ENCODE measurements at places on chromosomes 6 and 20.

DNA sequence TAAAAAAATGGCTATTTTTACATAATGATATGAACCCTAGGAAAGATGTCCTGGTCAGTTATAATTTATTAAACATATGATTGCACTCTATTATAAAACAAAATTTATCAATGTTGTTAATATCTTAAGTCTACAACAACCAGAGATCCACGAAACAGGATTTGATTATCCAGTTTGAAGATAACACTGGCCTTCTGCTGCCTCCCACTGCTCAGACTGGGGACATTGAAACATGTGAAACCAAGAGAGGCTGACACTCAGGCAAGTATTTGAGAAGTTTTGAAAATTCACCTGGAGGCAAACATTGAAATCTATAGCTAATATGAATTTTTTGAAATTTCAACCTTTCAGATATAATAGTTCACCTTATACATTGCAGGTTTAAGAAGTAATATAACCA lies 219.3 kb upstream of the HSF2 start:
- DNase-seq: no peak

DNA sequence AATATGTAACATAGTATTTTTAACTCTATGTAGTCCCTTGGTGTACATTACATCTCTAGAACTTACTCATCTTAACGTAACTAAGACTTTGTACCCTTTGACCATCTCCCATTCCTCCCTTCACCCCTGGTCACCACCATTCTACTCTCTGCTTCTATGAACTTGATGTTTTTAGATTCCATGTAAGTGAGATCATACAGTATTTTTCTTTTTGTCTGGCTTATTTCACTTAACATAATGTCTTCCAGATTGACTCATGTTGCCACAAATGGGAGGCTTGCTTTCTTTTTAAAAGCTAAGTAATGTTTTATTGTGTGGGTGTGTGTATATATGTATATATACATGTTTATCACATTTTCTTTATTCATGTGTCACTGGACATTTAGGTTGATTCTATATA lies 55.8 kb downstream of the TMEM200A start:
- no peak for DNase-seq

DNA sequence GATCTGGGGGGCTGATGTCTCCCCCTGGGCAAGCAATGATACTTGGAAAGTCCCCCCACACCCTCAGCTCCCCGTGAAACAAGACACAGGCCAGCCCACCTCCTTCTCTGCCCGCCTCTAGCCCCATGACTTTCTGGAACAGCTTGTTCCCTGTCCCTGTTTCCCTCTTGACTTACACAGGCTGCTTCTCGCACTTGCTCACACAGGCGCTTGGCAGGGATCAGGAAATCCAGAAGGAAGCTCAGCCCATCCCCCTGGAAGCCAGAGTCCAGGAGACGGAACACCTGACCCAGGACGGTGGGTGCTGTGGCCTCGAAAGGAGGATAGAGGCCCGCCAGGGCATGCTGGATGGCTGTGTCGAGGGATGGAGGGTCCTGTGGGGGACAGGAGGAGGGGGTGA lies 14.8 kb downstream of the KIAA1755 start:
- DNase-seq: peak; percentile 14

GRCh38 chr6:170152124-170152926 lies 138.6 kb downstream of the DLL1 start:
- peak; percentile 62 for DNase-seq

- DNase-seq: no peak
Observed at GRCh38 chr6:76862936-76863335, 600.4 kb downstream of the HTR1B start.

DNA sequence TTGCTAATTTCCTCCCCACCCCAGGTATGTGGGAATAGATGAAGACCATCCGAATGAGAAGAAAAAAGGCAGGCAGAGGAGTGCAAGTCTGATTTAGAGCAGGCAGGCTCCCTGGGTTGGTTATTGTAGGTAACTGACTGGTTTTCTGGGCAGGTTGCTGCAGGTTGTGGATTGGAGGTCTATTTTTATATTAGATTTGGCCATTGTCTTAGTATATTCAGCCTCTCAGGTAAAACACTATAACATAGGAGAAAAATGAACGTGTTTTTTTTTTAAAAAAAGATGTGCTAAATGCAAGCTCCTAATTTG lies 492 bp upstream of the TBC1D7 start:
- DNase-seq: no peak

All from amygdala (tissue), 56 donors.